CD4-positive, alpha-beta T cell treated with Interleukin-10 for 1 hour (primary cell): ENCODE measurements at places on chromosomes 4 and X.

DNA sequence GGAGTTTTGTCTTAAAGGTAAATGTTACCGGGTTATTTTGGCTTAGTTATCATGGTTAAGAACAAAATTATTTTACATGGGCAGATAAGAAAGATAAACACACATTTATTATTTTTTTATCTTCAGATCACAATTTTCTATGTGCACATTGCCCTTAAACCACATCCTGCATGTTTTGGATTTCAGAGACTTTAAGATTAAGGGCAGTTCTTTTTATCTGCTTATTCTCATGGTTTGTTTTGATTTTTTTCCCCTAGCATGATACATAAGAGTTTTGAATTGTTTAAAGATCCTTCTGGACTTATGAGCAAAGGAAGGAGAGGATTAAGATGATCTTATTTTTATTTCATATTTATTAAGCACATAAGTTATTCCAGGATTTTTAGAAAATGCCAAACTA lies 190.1 kb upstream of the BMP3 start:
- DNase-seq, result no peak

- DNase-seq, result no peak
Observed at GRCh38 chr4:34250562-34250961, 1993.8 kb downstream of the ARAP2 start.

GRCh38 chrX:34365471-34365870 lies 233.4 kb upstream of the FAM47A start:
- no peak for DNase-seq

GRCh38 chrX:71640002-71640401 lies 21.7 kb upstream of the CXCR3 start:
- no peak for DNase-seq

DNA sequence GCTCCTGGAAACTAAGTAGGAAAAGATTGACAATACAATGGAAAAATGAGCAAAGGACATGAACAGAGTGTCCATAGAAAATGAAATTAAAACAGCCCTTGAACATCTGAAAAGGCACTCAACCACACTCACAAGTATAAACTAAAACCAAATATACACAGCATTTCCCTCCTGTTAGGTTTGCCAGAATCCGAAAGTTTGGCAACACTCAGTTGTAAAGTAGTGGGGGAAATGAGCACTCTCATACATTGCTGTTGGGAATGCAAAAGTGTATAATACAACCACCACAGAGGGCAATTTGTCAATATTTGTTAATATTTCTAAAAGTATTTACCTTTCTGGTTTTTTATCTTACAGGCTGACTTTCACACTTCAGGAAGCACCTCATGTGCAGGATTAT lies 84.2 kb upstream of the TMEM164 start:
- no peak for DNase-seq

GRCh38 chr4:110361921-110362320 lies 114.0 kb upstream of the ENPEP start:
- no peak for DNase-seq

DNA sequence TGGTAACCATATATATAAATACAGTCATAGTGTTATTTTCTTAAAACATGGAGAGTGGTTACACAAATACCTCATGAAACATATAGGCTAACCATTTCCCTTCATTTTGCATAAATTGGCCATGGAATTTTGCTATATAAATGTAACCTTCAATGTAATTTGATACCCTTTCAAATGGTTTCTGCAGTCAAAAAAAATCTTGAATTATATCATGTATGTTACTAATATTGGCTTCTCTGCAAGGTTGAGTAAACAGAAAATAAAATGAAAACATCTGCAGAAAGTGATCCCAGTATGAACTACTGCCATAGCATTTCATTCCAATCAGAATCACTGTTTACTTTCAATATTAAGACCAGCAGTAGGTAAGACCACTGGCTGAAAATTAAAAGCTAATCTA lies 1165.9 kb upstream of the TENM3 start:
- no peak for DNase-seq

DNA sequence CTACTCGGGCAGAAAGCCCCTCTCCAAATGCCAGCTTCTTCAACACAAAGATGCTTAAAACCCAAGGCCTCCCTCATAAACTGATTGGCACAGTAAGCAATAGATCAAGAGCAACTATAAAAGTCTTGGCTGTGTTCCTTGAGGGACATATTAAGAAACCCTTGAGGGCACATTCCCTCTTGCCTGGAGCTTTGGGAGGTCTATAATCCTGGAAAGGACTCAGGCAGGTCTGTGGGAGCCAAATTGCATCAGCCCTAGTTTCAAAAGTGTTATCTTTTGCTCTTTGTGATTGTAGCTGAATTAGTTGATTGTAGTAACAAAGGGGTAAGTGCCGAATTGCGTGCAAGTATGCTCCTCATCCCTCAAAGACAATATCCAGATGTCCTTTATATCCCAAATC lies 18.6 kb upstream of the SETD7 start:
- no peak for DNase-seq

DNA sequence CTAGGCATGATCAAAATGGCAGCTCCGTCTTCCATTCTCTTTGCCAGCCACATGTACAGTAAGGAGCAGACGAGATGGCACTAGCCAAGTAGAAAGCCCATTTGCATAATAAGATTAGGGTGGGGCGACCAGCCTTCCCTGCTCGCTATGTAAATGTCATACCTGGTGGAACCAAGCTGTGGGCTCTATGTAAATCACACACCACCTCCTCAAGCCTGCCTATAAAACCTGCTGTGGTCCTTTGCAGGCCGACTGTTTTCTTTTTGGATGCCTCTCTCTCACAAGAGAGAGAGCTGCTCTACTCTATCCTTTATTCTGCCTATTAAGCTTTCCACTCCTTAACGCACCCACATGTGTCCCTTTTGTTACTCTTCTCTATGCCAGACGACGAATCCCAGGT lies 1472.7 kb downstream of the ARAP2 start:
- no peak for DNase-seq

- DNase-seq, result no peak
Observed at GRCh38 chr4:36492041-36492440, 210.6 kb downstream of the DTHD1 start.

DNA sequence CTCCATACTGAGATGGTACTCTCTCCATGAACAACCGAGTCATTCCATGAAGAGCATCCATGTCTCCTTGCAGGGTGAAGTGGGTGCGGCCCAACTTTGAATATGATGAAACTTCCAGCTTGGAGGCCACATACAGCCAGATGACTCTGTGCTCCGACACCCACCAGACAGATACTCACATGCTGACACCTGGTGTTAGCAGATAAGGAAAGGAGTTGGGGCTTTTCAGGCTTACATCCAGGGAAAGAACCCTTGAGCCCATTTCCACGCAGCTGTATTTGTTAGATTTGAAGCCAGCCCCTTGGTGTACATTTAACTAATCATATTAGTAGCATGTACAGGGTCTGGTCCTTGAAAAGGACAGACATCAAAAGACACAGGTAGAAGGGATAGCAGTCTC lies 62.1 kb upstream of the PRRG3 start:
- no peak for DNase-seq

GRCh38 chrX:121036951-121037350 lies 10.5 kb upstream of the GLUD2 start:
- DNase-seq, result no peak
